ENCODE measurements at places on chromosomes 5 and 9.

- DNase-seq: no peak
These were observed 213.5 kb downstream of the MEF2C start for GRCh38 chr5:88669371-88670050.

GRCh38 chr5:158351485-158352125 lies 492.7 kb upstream of the CLINT1 start:
- no peak for DNase-seq

- no peak for DNase-seq
These were observed 27.4 kb downstream of the RCL1 start for GRCh38 chr9:4820168-4820567.

GRCh38 chr9:89619424-89620138 lies 14.8 kb downstream of the GADD45G start:
- DNase-seq: peak; percentile 77

GRCh38 chr5:172664681-172665541 lies 23.8 kb downstream of the NEURL1B start:
- no peak for DNase-seq

DNA sequence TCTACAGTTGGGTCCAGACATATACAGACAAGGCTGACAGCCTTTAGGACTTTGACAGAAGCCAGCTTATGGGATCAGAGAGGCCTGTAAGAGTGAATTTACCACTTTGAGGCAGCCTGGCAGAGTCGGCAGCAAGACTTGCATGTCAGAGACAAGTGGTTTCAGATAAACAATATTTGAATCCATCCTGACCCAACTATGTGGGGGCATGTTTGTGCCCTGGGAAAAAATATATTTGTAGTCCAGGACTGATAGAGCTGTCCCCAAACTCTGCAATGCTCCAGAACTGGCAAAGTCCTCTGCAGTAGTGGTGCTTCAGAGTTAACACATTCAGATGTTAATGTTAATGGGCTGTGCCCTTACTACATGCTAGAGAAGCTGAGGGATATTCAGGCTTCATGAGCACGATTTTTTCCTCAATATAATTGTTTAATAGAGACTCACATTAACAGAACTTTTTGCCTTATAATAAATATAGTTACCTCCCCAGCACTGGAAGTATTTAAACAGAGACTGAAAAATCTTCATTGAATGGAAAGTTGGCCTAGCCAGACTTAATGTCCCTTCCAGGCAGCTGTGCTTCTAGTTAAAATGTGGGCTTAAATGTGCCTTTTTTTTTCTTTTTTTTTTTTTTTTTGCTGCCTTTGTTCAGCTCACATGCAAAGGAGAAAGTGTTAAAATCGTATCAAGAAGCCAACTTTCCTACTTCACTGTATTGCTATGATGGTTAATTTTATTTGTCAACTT lies 42.9 kb downstream of the FEM1C start:
- no peak for DNase-seq

DNA sequence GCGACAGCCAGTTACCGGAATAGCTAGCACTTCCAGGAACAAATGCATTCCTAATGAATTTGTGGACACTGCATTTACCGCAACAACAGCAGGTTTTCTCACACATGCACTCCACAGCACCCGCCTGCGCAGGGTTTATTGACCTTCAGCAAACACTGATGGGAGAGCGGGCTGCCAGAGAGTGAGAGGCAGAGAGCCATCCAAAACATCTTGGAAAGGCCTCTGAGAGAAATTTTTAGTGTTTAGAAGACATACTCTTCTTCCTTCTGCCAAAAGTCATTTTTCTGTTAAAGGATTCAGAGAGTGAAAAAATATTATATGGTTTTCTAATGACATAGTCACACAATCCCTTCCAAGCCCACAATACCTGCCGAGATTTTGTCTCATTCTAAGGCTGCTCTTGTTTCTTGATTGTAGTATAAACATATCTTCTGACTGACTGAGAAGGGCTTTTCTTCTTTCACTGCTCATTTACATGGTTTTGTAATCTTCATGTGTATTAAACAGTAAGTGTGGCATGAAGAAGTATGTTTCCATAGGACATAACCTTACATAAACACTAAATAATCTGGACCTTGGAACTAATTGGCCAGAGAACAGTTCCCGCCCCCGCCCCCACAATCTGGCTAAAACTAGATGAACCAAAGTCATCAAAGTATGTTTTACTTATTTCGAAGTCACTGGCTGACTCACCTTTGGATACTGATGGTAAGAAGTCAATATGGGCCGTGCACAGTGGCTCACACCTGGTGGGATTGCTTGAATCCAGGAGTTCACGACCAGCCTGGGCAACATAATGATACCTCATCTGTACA lies 432.5 kb upstream of the MEF2C start:
- DNase-seq: no peak

DNA sequence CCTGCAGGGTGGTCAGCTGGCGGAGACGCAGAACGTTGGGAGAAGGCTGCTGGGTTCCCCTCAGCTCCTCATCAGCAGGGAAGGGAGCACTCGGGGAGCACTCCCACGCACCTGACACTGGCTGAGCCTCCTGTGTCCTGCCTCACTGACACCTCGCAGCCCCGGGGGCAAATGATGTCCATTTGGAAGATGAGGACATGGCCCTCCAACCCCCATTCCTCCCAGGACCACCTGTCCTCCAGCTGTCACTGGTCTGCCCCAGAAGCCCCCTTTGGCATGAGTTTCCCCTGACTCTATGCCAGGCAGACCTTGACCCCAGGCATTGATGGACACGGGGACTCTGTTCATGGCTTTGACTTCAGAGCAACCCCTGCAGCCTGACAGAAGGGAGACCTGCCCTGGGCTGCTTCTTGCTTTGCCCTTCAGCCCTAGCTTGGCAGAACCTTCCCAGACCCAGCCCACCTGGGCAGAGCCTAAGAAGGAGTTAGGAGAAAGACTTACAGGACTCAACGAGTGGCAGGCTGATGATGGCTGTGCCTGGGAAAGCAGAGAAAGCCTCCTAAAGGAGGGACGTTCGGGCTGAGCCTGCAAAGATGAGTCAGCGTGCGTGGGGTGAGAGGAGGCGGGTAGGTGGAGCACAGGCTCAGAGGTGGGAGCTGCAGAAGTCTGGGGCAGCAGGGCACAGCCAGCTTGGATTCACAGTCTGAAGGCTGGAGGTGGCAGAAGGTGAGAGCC lies 90.6 kb downstream of the LMX1B start:
- peak; percentile 45 for DNase-seq

- no peak for DNase-seq
These were observed 97.7 kb downstream of the SLC44A1 start for GRCh38 chr9:105342147-105342505.

DNA sequence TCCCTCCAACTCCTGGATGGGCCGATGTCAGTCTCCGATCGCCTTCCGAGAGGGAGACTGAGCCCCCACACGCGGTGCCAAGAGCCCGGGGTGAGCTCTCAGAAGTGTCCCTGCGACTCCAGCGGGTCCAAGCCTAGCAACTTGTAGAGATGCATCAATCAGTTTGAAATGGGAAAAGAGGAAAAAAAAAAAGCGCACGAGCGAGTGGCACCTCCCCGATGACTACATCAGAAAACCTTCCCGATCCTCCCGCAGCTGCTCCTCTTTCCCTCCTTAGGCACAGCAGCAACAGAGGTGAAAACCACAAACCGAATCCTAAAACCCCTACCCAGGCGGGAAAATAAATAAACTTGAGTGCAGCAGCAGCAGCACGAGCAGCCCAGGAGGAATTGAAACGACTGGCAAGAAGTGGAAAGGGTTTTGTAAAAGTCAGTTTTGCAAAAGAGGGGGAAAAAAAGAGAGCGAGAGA lies 1.0 kb upstream of the EFNA5 start:
- no peak for DNase-seq

DNA sequence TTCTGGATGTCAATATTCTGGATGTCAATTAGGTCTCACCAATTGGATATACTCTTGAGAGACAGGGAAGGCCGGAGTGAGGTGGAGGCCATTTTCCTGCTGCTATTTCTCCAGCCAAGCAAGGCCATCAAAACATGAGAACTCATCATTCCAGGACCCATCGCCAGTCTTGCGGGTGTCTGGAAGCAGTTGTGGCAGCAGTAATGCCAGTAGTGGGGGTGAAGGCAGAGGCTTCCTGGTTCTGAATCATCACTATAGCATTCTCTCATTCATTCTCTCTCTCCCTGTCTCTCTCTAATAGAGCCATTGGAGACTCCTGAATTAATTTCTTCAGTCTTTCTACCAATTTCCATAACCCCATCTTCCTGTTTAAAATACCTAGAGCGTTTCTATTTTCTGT lies 71.8 kb downstream of the EGFLAM start:
- DNase-seq: no peak

DNA sequence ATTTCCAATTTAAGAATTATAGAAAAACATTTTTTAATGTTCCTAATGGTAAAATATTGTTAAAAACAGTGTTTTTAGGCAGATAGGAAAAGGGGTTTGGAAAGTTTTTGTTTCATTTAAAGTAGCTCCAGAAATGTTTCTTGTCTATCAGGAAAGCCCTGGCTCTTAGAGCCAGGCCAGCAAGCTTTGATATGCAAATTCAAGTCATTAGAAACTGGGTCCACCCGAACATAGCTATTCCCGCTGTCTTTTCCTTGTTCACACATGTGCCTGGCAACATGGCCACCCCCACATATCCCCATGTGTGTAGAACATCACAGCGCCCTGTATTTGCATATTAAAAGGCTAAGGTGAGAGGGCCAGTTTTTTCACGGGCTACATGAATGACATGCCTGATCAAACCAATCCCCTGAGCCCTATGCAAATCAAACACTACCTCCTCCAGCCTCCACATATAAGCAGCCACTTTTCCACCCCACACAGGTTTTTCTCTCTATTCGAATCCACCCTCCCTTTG lies 925.3 kb upstream of the CDH10 start:
- DNase-seq: no peak

DNA sequence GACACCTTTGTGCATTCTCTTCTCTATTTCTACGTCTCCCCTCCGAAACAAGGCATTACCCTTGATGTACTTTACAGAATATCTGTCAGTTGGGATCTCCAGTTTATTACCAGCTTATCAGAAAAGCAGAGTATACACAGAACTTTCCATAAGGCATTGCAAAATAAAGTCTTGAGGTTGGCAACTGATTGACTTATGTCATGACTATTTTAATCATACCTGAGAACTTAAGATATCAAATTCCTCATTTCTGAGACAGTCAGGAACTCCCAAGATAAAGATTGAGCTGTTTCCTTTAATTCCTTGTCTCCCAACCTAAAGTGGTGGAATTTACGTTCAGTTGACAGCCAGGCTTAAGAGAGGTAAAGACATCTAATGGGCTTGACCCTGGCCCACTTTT lies 110.9 kb downstream of the MEF2C start:
- DNase-seq: no peak

DNA sequence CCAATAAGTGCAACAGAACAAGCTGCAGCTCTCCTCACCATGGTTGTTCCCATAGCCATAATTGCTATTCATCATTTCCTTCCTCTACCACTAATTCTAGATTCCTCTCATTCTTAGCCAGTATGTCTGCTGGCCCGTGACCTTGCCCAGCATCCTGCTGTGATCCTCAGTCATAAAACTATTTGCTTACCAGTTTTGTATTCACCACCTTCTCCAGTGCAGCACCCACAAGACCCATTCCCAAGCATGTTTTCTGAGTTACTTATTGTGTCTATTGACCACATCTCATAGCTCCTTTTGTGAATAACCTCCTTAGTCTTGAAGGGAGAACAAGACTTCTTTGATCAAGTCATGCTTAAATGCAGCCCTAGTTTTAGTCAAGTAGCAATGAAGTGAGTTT lies 488.0 kb upstream of the CTNND2 start:
- DNase-seq: no peak

All from dorsolateral prefrontal cortex (tissue), 122 donors.